Vein endothelial cell (primary cell): ENCODE measurements at places on chromosomes 4 and X. TPM values are rescaled to one million over a fixed set of nuclear protein-coding genes. Genes with fewer than 3 reads are reported as not detected.

NLGN3 gene
- total RNA-seq, result 0.19 and 0.33 TPM in 2 replicates

GAGE12H gene
- not detected in 2 replicates for total RNA-seq

MUC7 gene
- total RNA-seq, result not detected in 2 replicates

AADAT gene
- total RNA-seq, result 0.86 and 1.6 TPM in 2 replicates

SMPX gene
- total RNA-seq, result not detected in 2 replicates

ITM2A gene
- 11.8 and 31.5 TPM in 2 replicates for total RNA-seq

PAK3 gene
- 0.29 and 0.33 TPM in 2 replicates for total RNA-seq

GRIA3 gene
- not detected in 2 replicates for total RNA-seq

MYOZ2 gene
- total RNA-seq, result not detected in 2 replicates

CBR4 gene
- 16.0 and 25.3 TPM in 2 replicates for total RNA-seq

COL4A6 gene
- total RNA-seq, result 0.65 and 1.9 TPM in 2 replicates

FGF16 gene
- 6.2 and 7.5 TPM in 2 replicates for total RNA-seq

NUDT6 gene
- total RNA-seq, result 7.5 and 7.7 TPM in 2 replicates

TMEM35A gene
- 1.8 and 2.9 TPM in 2 replicates for total RNA-seq

CXorf51A gene
- total RNA-seq, result not detected in 2 replicates

RIBC1 gene
- total RNA-seq, result 0.19 TPM in 1 of 2 replicates, not detected in the other

LEF1 gene
- total RNA-seq, result 0.67 and 2.0 TPM in 2 replicates

EDA gene
- 2.3 and 4.0 TPM in 2 replicates for total RNA-seq

PPP3CA gene
- total RNA-seq, result 83.9 and 99.1 TPM in 2 replicates

QRFPR gene
- total RNA-seq, result not detected in 2 replicates

NHSL2 gene
- 54.9 and 57.5 TPM in 2 replicates for total RNA-seq

CLNK gene
- not detected in 2 replicates for total RNA-seq

CYBB gene
- under 0.01 TPM in 1 of 2 replicates, not detected in the other for total RNA-seq

MAB21L2 gene
- 0.33 and 0.48 TPM in 2 replicates for total RNA-seq

ARMCX4 gene
- total RNA-seq, result 5.2 and 5.7 TPM in 2 replicates

CTAG2 gene
- not detected in 2 replicates for total RNA-seq

SPATA4 gene
- total RNA-seq, result 0.67 TPM in 1 of 2 replicates, not detected in the other

NDNF gene
- not detected in 2 replicates for total RNA-seq

KLHL8 gene
- total RNA-seq, result 8.5 and 10.3 TPM in 2 replicates

TEX13D gene
- total RNA-seq, result not detected in 2 replicates
